ENCODE measurements at places on chromosomes 4 and X. TPM values are rescaled to one million over a fixed set of nuclear protein-coding genes. Genes with fewer than 3 reads are reported as not detected.

Gene MTCP1
- 56.9 TPM for total RNA-seq

Gene CHRDL1
- total RNA-seq: 3.7 TPM

Gene ADH5
- 179 TPM for total RNA-seq

Gene DGKK
- not detected for total RNA-seq

Gene UGT2B11
- not detected for total RNA-seq

- H3K4me3 ChIP-seq: peak overlapping the region; percentile 80
- DNase-seq: peak; percentile 19
- peaks cover 12% of the 10 kb centered on the region for H3K4me1 ChIP-seq
- H3K27ac ChIP-seq: peak overlapping the region; percentile 94
These were observed 1.2 kb upstream of the TMSB4X start for GRCh38 chrX:12973561-12974304.

Gene MAGEA4
- not detected for total RNA-seq

DNA sequence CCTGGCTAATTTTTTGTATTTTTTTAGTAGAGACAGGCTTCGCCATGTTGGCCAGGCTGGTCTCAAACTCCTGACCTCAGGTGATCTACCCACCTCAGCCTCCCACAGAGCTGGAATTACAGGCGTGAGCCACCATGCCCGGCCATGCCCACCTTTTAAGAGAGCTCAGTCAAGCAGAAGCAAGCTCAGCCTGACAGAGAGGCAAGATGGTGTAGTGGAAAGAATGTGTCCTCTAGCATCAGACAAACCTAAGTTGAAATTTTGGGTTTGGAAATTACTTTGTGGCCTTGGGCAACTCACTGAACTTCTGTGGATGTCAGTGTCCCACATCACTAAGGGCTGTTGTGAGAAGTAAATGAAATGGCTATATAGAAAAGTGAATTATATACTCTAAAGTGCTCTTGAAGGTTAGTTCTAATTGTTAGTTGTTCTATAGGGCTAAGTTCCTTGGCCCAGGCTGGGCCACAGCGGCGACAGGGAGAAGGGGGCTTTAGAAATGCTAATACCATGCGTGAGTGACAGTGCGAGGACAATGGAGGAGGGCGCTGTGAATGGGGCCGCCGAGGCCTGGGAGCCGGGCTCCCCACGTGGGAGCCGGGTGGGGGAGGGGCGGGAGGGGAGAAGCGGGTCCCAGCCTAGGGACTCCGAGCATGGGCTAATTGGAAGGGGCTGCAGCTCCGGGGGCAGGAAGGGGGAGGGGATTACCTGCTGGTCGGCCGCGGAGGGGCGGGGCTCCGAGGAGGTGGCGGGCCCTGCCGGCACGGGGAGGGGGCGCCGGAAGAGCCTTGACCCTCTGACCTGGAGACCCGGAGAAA, 15.6 kb downstream of the PJA1 start:
- no peaks in the 10 kb centered on the region for H3K36me3 ChIP-seq
- no peaks in the 10 kb centered on the region for H3K4me1 ChIP-seq
- H3K27me3 ChIP-seq: no peaks in the 10 kb centered on the region
- no peak overlapping the region for H3K27ac ChIP-seq
- no peak for DNase-seq
- no peak overlapping the region for H3K4me3 ChIP-seq

Gene PABPC1L2A
- total RNA-seq: not detected

Gene F8A2
- total RNA-seq: not detected

DNA sequence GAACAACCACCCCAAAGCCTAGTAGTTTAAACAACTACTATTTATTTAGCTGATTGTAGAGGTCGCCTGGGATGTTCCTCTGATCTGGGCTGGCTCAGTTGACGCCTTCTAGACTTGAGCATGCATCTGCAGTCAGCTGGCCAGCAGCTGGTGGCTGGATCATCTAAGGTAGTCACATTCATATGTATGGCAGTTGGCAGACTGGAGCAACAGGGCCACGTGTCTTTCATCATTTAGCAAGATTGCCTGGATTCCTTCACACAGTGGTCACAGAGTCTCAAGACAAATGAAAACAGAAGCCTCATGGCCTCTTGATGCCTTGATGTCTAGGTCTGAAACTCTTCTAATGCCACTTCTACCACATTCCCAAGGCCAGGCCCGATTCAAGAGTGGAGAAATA, 220.6 kb upstream of the S100G start:
- H3K36me3 ChIP-seq: no peaks in the 10 kb centered on the region
- H3K4me3 ChIP-seq: no peak overlapping the region
- no peak for DNase-seq
- H3K4me1 ChIP-seq: no peaks in the 10 kb centered on the region

Gene FAM53A
- total RNA-seq: 0.71 TPM

- H3K4me3 ChIP-seq: no peak overlapping the region
- DNase-seq: no peak
- no peaks in the 10 kb centered on the region for H3K36me3 ChIP-seq
- no peaks in the 10 kb centered on the region for H3K4me1 ChIP-seq
- H3K27me3 ChIP-seq: no peaks in the 10 kb centered on the region
These were observed 74.4 kb upstream of the DDX3X start for GRCh38 chrX:41259516-41259915.

Gene FGF5
- total RNA-seq: 1.2 TPM

DNA sequence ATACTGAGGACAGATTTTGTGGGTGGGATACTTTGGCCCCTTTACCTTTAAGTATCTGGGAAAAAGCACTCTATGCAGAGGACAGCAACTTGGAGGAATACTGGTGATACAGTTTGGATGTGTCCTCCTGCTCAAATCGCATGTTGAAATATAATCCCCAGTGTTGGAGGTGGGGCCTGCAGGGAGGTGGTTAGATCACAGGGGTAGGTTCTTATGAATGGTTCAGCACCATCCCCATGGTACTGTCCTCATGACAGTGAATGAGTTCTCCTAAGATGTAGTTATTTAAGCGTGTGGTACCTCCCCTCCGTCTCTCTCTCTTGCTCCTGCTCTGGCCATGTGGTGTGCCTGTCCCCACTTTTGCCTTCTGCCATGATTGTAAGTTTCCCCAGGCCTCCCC, 24.6 kb downstream of the GPAT3 start:
- H3K4me1 ChIP-seq: peaks cover 48% of the 10 kb centered on the region
- H3K27ac ChIP-seq: peak overlapping the region; percentile 18
- no peaks in the 10 kb centered on the region for H3K36me3 ChIP-seq
- H3K27me3 ChIP-seq: no peaks in the 10 kb centered on the region
- H3K4me3 ChIP-seq: no peak overlapping the region
- DNase-seq: no peak

GRCh38 chr4:37732526-37733186, 46.5 kb upstream of the RELL1 start:
- no peaks in the 10 kb centered on the region for H3K36me3 ChIP-seq
- DNase-seq: no peak
- H3K4me3 ChIP-seq: no peak overlapping the region
- no peaks in the 10 kb centered on the region for H3K4me1 ChIP-seq
- no peak overlapping the region for H3K27ac ChIP-seq

Gene SFRP2
- 0.14 TPM for total RNA-seq

Gene ZFP42
- not detected for total RNA-seq

DNA sequence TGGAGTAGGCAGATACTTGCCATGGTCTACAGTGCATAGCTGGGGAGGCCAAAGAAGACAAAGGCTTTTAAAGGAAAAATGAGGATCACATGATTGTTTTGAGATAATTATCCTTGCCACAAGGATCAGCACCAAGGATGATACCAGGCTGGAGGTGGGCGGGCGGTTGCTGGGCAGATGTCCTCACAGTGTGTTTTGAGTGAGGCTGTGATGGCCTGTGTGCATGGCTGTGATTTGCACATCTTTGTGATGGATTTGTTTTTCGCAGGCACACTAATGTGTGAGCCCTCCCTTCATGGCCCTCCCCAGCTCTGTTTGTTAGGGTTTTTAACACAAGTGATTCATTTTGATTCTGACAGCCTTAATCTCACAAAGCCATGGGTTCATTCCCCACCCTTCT, 46.8 kb downstream of the RGS12 start:
- peaks cover 35% of the 10 kb centered on the region for H3K4me1 ChIP-seq
- H3K27me3 ChIP-seq: no peaks in the 10 kb centered on the region
- no peaks in the 10 kb centered on the region for H3K36me3 ChIP-seq
- H3K27ac ChIP-seq: no peak overlapping the region
- H3K4me3 ChIP-seq: no peak overlapping the region
- no peak for DNase-seq

DNA sequence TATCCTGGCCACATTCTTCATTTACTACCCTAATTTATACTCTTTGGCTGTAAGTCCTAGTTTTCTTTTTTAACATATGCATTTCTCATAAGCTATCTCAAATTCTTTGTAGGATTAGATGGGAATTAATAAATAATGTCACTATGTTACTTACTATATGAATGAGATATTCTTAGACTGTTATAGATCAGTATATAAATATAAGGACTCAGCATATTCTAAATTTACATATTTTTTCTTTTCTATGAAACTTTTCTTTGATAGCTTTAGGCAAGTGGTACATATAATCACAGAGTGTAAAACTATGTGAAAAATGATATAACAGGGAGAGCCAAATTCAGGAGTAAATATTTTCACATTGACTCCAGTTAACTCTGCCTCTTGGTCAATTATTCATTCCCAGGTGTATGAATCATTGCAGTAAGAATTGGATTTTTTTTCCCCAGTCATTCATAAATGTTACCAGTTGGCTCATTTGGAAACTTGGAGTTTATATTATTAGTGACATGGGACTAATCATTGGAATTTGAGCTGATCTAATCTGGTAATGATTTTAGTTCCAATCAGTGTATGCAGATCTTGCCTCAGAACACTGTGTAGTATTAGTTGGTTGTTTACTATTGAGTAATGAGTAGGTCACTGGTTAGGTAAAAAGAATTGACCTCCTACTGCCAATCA, 25.3 kb downstream of the FHIP1A start:
- no peak overlapping the region for H3K4me3 ChIP-seq
- H3K4me1 ChIP-seq: peaks cover 19% of the 10 kb centered on the region
- no peak for DNase-seq
- H3K36me3 ChIP-seq: no peaks in the 10 kb centered on the region

GRCh38 chr4:152815078-152815477, 35.3 kb downstream of the ARFIP1 start:
- H3K4me3 ChIP-seq: no peak overlapping the region
- no peaks in the 10 kb centered on the region for H3K27me3 ChIP-seq
- peaks cover 16% of the 10 kb centered on the region for H3K36me3 ChIP-seq
- H3K27ac ChIP-seq: no peak overlapping the region

Gene IL15
- 2.2 TPM for total RNA-seq

DNA sequence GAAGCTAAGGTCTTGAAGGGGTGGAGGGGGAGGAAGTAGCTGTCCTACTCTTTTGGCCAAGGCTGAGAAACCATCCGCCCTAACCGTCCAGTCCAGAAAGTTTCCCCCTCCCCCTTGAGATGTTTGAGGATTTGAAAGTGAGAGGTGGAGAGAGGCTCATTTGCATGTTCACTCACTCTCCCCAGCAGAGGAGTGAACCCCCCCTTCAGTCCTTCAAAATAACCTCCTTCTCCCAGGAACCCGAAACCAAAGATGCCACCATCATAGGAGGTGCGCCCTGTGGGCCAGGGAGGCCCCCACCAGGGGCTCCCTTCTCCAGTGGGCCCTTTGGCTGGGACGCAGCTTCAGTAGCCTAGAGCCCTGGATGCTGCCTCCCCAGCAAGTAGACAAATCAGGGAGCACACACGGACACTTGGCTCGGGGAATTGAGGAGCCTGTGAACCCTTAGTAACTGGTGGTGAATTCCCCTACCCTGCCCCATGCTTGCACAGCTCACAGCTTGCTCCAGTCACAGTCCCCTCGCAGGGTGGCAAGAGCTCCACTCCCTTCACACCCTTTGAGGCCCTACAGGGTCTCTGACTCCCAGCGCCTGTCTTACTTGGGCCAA, 25.6 kb downstream of the ELF4 start:
- DNase-seq: no peak
- peak overlapping the region; percentile 68 for H3K27ac ChIP-seq
- no peaks in the 10 kb centered on the region for H3K36me3 ChIP-seq
- H3K4me3 ChIP-seq: no peak overlapping the region

DNA sequence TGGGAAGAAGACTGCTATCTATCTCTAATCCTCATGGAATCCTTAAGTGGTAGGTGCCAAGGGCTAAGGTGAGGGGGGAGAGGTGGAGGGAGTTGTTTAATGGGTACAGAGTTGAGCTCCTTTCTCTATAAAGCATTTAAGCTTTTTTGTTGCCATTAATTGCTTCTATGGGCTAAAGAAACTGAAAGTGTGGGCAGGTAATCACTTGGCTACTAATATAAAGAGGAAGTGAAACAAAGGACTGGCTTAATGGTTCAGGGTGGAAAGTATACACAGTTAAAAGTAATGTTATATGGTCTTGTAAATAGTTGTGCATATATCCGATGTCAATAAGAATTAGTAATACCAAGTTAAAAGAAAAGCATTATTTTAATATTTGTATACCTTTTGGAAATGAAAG, 83.9 kb downstream of the POLA1 start:
- no peak for DNase-seq
- H3K4me1 ChIP-seq: no peaks in the 10 kb centered on the region
- no peak overlapping the region for H3K27ac ChIP-seq
- no peaks in the 10 kb centered on the region for H3K27me3 ChIP-seq
- no peaks in the 10 kb centered on the region for H3K36me3 ChIP-seq
- H3K4me3 ChIP-seq: no peak overlapping the region

DNA sequence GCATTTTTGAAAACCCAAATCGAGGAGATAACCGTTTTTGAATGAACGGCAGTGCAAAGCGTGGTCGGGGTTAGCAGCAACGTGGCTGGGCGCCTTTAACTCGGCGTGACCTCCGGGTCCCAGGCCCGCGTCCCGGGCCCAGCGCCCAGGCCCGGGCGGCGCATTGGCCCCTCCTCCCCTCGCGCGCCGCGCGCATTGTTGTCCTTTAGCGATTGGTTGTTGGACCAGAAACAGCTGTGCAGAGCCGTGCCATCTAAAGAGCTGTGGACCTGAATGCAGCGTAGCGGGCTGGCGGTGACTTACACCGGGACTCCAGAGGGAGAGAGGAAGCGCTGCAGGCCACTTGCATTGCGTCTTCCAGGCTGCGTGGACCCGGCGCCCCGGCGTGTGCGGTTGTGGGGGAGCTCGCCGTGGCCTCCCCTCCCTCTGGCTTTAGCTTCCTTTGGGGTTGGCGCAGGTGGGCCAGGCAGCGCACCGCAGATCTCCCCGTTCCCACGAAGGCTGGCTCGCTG, at the start of gene STOX2:
Gene STOX2, plus strand, starts transcription at position 227 of the 512 bp plus-strand sequence. CDS start 1,484 bp downstream, outside the sequence.
- peak; percentile 86 for DNase-seq
- no peaks in the 10 kb centered on the region for H3K36me3 ChIP-seq
- peak within 1 kb of the TSS; percentile 86 for H3K4me3 ChIP-seq
- H3K4me1 ChIP-seq: peaks cover 55% of the 10 kb centered on the region
- no peaks in the 10 kb centered on the region for H3K27me3 ChIP-seq
- H3K27ac ChIP-seq: peak within 1 kb of the TSS; percentile 92
